K562 (cell line): ENCODE measurements at places on chromosomes 6 and 20.

- DNase-seq: peak; percentile 60
Observed at GRCh38 chr6:147204060-147204785, at the start of gene STXBP5. Gene STXBP5, plus strand, starts transcription at chr6:147204417. Its CDS starts 116 bp downstream, at chr6:147204533.

DNA sequence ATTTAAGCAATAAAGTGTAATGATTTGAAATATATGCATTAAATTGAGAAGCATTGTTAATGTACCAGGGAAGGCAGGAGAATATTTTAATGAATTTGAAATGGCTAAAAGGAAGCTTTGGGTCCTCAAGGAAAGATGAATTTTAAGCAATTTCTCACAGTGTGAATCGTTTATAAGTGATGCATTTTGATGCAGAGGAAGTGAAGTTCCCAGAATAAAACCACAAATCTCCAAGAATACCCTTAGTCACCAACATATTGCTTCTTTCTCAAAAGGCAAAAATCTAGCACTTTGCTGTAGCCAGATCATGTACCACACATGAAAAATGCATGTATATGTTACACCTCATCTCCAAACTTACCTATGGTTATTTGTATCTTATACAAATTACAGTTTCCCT, 11.7 kb downstream of the TPD52L1 start:
- DNase-seq: no peak

DNA sequence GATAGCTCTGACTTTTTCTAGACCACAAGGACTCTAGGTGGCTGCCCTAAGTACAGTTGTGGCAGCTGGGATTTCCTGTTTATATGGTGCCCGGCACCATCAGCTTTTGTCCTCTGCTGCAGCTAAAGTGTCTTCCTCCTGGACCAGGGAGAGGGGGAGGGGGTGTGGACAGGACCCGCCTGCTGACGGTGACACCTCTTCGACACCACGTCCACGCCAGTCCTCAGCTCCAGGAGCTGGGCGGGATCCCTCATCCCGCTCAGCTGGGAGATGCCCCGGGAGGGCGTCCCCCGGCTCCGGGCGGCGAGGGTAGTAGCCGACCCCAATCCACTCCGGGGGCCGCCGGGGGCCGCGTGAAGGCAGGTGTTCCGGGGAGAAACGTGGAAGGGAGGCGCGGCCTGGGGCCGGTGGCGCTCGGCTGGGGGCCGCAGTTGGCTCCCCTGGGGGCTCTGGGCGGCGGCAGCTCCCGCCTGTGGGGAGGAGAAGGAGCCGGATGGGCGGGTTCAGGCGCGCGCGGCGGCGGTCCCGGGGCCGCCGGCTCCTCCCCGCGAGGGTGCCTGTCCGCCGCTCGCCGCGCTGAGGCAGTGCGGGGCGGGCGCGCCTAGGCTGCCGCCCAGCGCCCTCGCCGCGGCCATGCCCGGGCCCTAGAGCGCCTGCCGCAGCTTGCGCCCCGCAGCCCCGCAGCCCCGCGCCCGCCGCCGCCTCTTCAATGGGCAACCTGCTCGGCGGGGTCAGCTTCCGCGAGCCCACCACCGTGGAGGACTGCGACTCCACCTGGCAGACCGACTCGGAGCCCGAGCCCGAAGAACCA, at the start of gene OGFRL1:
Gene OGFRL1, plus strand, starts transcription at position 584 of the 811 bp plus-strand sequence. Its CDS starts 126 bp downstream, at position 710.
- no peak for DNase-seq

GRCh38 chr6:82074556-82074955, 173.0 kb downstream of the IBTK start:
- DNase-seq: no peak

DNA sequence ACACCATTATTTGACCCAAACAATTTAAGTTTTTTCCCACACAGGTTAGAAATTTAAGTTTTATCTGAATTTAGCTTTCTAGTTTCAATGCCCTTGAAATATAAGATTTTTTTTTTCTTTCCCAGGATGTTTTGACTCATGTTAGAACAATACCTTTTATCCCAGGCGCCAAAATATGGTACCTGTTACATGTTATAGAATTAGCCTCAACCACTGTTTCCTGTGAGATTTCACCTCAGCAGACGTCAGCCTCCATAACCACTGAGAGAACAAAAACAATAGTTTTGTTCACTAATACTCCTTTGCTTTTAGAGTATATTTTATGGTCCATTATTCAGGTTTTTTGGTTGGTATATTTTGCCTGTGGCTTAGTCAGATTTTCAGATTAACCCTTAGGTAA, 302.9 kb downstream of the CDKAL1 start:
- no peak for DNase-seq

GRCh38 chr6:4169028-4169789, 33.8 kb upstream of the ECI2 start:
- no peak for DNase-seq

GRCh38 chr20:57601211-57601570, 19.0 kb downstream of the ZBP1 start:
- DNase-seq: no peak

DNA sequence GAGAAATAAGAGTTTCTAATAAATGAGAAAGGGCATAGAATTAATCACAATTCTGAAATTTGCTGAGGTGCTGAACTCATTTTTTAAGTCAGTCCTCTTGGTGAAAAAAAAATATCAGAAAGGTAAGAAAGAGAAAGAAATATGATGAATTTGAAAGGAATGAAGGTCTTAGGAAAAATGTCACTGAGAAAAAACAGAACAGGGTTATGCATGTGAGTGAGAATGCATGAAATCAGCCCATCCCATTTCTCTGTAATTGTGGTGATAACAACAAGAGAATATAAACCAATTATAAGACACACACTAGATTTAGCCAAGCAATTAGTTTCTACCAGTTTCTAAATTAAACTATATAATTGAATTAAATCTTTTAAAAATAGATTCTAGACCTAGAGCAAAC, 138.9 kb downstream of the TBX18 start:
- no peak for DNase-seq

- DNase-seq: peak; percentile 51
Observed at GRCh38 chr20:59765599-59766177, 161.3 kb downstream of the PHACTR3 start.

DNA sequence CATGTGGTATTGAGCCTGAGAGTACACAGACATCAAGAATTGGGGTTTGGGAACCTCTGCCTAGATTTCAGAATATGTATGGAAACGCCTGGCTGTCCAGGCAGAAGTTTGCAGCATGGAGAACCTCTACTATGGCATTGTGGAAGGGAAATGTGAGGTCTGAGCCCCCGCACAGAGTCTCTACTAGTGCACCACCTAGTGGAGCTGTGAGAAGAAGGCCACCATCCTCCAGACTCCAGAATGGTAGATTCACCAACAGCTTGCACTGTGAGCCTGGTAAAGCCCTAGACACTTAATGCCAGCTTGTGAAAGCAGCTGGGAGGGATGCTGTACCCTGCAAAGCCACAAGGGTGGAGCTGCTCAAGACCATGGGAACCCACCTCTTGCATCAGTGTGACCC, 658.2 kb downstream of the HACE1 start:
- DNase-seq: no peak

GRCh38 chr6:170050591-170051041, 240.3 kb downstream of the DLL1 start:
- DNase-seq: no peak

DNA sequence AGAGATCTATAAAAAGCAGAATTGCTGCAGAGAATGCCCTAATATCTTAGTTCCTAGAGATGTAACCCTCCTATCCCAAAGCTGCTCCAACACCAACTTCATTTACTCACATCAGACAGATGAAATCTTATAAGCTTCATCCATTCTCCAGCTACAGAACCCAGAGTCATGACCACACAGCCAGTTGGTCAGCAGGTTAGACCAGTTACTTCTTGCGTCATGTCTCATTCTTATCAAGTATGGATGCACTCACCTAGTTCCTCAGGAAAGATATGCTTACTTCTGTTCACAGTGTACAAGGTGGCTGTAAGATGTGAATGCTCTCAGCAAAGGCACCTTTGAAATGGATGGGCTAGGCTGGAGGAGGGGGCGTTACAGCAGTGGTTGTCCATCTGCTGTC, 47.9 kb upstream of the ISM1 start:
- no peak for DNase-seq

DNA sequence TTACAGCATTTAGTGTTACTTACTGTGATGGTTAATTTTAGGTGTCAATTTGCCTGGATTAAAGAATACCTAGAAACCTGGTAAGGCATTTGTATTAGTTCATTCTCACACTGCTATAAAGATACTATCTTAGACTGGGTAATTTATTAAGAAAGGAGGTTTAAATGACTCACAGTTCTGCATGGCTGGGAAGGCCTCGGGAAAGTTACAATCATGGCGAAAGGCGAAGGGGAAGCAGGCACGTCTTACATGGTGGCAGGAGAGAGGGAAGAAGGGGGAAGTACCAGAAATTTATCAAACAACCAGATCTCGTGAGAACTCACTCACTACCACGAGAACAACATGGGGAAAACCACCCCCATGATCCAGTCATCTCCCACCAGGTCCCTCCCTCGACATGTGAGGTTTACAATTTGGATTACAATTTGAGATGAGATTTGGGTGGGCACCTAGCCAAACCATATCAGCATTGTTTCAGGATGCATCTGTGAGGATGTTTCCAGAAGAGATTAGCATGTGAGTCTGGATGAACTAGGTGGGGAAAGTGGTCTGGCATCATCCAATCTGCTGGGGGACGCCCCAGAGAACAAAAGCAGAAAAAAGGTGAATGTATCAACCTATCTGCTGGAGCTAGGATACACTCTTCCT, 76.8 kb downstream of the MKKS start:
- no peak for DNase-seq

- DNase-seq: no peak
Observed at GRCh38 chr6:121437851-121438651, 2.6 kb downstream of the GJA1 start.

DNA sequence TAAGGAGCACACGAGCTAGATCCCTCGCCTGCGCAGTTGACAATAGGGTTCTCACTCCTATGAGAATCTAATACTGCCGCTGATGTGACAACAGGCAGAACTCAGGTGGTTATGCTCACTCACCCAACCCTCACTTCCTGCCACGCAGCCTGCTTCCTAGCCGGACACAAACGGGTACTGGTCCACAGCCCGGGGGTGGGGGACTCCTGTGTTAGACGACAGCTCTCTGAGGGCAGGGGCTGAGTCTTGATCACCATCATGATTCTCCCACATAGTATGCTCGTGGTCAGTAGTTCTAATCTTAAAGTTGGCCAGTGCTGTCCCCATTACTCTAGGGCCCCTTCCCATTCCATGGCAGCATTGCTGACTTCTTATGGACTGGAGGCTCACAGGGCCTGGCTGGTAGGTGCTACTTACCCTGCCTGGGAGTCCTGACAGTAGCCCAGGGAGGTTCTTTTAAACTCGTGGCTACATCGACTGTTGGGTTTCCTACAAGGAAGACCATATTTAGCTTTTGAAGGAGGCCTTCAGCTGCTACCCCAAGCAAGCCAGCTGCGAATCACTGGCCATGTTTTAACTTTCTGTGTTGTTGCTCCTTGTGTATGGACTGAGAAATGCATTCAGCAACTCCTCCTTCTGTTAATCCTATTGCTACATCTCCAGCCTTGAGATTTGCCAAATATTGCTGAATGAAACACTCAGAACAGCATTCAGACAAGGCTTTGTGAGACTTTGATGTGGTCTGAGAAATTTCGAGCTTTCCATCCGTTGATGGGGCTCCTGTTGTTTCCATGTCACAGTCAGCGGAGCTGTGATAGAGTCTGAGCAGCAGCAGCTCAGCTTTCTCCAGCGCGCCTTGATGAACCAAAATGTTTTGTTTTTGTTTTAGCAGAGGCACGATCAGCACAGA, 300.3 kb downstream of the NRN1 start:
- no peak for DNase-seq
